ENCODE measurements at places on chromosomes 16 and 17.

DNA sequence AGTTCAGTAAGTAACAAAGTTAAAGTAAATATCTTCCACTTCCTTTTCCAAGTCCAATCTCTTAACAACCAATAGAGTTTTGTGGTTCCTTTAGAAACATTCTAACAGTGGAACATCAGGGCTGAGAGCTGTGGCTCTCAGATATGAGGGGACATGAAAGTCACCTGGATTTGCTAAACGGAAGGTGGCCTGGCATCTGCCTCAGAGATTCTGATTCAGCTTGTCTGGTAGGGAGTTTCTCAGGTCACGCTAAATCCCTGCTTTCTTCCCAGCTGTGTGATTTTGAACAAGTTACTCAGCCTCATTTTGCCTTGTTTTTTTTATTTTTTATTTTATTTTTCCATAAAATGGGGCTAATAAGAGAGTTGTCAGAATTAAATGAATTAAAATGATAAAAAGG is 411.0 kb upstream of the CDH11 start:
- no peak overlapping the region for H3K27ac ChIP-seq
- no peak for DNase-seq
- H3K4me1 ChIP-seq = peaks cover 43% of the 10 kb centered on the region
- no peak overlapping the region for H3K4me3 ChIP-seq
- H3K27me3 ChIP-seq = 0 out of 2 replicates have a peak, but pooled peaks cover 1% of the 10 kb centered on the region

DNA sequence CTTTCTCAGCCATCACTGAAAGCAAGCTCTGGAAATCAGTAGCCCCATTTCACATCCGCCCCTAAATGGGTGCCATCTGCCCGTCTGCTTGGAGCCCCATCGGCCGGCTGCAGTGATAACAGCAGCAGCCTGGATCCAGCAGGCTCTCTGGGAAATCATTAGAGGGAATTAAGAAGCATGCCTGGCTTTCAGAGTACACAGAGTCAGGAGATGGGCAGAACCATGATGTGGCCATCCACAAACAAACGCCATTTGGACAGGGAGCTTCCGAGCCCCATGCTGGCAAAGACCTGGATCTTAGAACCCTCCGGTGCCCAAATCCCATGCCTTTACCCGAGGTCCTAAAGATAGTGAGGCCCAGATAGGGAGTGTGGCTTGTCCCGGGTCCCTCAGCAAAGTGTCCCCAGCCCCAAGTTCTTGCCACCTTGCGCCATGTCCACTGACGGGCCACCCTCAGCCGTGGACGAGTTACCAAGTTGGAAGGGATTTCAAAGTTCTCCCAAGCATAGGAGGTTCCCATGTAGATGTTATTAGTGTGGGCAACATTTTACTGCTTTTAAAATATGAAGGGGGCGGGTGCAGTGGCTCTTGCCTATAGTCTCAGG is 1.0 kb upstream of the LITAF start:
- H3K27me3 ChIP-seq = peaks cover 2% of the 10 kb centered on the region
- no peak for DNase-seq
- peaks cover 37% of the 10 kb centered on the region for H3K4me1 ChIP-seq
- H3K36me3 ChIP-seq = no peaks in the 10 kb centered on the region

DNA sequence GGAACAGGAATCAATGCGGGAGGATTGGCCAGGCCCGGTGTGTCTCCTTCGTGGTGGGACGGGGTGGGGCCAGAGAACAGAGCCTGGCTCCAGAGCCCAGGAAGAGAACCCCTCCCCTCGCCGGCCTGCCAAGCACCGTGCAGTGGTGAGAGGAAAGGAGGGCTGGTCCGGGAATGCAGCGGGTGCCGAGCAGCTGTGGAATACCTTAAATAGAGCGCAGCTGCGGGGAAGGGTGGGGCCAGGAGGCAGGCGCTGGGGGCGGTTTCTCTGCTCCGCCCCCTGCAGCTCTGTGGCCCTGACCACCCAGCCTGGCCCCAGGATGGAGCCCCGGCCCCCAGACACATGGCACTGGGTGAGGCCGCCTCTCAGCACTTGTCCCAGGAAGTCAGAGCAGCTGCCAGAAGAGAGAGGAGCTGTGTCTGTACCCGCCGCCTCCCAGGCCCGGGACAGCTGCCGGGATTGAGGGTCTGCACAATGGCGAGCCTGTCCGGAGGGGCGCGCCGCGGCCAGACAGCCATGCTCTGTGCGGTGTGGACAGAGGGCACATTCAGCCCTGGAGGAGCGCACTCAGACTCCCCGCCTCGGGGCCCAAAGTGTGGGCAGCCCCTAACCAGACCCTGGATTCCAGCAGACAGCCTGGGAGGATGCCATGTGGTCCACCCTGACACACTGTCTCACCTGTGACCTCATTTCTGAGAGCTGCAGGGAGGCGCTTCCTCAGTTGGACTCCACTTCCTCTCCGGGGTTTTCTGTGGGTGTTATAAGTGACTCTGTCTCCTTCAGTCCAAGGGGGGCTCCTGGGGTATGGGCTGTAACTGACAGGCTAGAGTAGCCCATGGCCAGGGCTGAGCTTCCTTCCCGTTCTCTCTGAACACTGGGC is 268.8 kb downstream of the SEC14L1 start:
- H3K36me3 ChIP-seq = peaks cover 42% of the 10 kb centered on the region
- peaks cover 18% of the 10 kb centered on the region for H3K27me3 ChIP-seq
- peaks cover 80% of the 10 kb centered on the region for H3K4me1 ChIP-seq
- H3K27ac ChIP-seq = peak overlapping the region; percentile 84
- peak overlapping the region; percentile 41 for H3K4me3 ChIP-seq

GRCh38 chr17:65902831-65903522 is 289.0 kb downstream of the CEP112 start:
- H3K4me3 ChIP-seq = no peak overlapping the region
- DNase-seq = no peak
- 0 out of 2 replicates have a peak, but pooled peaks cover 3% of the 10 kb centered on the region for H3K36me3 ChIP-seq
- no peaks in the 10 kb centered on the region for H3K4me1 ChIP-seq
- H3K27me3 ChIP-seq = peaks cover 1% of the 10 kb centered on the region

- no peak for DNase-seq
- no peak overlapping the region for H3K4me3 ChIP-seq
- H3K27me3 ChIP-seq = no peaks in the 10 kb centered on the region
- no peaks in the 10 kb centered on the region for H3K36me3 ChIP-seq
- no peaks in the 10 kb centered on the region for H3K4me1 ChIP-seq
Measured at GRCh38 chr16:79716645-79717332, 116.3 kb upstream of the MAF start.
